ENCODE measurements at places on chromosomes 2 and 18. TPM values are rescaled to one million over a fixed set of nuclear protein-coding genes. Genes with fewer than 3 reads are reported as not detected.

E2F6 gene
- total RNA-seq, result 21.7 TPM

GRCh38 chr18:49632588-49632987 lies 70.7 kb downstream of the LIPG start:
- no peak for DNase-seq

DNA sequence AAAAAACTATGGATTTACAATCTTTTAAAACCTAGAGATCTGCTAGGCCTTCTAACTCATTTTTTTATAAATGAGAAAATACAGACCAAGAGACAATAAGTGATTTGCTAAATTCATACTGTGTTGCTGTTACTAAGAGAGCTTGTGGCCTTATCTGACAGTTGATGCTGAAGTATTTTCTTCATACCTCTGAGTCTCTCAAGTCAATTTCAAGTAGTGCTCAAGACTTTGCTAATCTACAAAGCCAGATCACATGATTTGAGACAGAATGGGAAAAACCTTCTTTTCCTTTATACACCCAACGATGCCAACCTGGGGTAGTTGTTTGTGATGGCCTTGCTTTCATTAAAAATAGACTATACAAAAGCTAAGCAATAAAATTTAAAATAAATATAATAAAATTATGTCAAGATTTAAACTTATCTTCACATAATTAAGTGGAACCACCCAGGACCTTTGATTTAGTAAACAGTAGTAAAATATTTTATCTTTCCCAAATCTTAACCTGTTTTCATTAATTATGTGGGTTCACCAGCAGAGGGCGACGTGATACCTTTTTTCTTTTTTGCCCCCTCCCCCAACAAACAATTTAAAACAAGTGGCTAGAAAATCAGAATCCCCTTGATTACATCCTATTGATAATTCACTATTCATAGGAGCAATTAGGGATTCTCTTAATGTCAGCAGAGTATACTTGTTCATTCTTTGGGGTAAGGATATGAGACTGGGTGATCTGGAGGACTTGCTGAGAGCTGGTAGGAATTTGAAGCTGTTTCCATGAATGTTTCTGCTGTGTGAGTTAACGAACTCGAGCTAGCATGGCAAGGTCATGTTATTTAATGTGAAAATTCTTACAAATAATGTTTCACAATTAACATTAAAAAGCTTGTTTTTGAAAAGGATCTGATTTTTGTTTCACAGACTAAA lies 49.6 kb upstream of the SLC5A7 start:
- no peak for DNase-seq

DNA sequence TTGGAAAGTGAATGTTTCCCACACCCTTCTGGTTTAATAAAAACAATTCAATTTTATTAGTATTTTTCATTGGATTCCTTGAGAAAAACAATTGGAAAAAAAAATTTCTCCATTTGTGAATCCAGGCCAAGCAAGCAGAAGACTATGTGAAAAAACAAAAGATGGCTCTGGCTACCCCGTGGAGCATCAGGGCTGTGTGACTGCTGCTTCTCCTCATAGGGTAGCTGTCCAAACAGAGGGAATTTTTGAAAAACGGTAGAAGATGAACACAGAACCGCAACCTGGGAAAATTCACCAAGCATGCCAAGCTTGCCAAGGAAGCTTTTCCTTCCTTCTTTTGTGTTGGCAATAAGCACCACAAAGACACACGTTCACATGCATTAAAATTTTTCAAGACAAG lies 71.3 kb upstream of the ACVR2A start:
- DNase-seq, result no peak

DNA sequence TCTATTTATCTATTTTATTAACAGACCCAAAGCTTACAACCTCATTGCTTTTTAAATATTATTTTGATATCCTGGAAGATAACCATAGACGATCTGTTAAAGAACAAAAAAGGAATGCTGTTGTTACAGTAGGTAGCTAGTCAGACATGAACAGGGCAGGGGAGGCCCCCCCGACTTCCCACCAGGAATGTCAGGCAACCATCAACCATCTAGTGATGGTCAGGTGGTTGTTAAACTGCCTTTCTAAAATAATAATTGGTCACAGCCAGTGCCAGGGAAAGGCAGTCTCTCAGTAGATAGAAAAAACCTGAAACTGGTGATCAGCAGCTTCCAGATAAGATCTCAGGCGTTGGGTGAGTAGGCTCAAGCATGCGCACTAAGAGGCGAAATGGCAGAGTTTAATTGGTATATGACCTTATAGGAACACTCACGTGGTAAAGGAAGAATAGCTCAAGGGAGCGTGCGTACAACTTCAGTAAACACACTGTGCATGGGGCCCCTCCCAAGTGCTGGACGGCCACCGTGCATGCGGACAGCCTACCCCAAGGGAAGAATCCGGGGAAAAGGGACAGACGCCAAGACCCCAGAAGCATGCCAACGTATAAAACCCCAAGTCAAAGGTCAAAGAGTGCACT lies 32.5 kb upstream of the CCL20 start:
- DNase-seq, result no peak

DNA sequence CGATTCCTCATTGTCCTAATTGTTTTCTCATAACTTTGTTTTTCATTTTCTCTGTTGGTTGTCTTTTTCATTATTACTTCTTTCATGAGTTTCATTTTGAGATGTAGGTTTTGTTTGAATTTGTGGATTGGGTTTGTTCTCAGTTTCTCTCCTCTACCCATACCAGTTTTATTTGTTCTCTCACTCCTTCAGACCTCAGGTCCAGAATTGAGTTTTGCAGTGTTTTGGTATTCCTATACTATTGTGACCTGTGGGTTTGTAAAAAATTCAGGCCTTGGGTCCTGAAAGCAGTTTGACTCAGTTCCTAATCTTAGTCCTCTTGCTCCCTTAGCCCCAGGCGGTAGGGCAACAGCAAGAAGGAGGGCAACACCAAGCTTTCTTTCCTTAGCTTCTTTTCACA lies 28.3 kb upstream of the UBE2E3 start:
- no peak for DNase-seq

- DNase-seq, result no peak
Observed at GRCh38 chr2:156565066-156565710, 129.0 kb downstream of the GPD2 start.

- no peak for DNase-seq
Observed at GRCh38 chr2:19882286-19882685, 19.5 kb downstream of the TTC32 start.
